Neural crest cell (in vitro differentiated cells): ENCODE measurements at places on chromosomes 7 and 10. TPM values are rescaled to one million over a fixed set of nuclear protein-coding genes. Genes with fewer than 3 reads are reported as not detected.
A peak's percentile ranks its signal among the peaks of the same experiment; 100 is the strongest.

The ARHGAP19 gene
- 30.3 and 32.1 TPM in 2 replicates for total RNA-seq

- no peak for DNase-seq
- no peak overlapping the region for H3K4me3 ChIP-seq
These were observed 19.2 kb downstream of the SEMA3D start for GRCh38 chr7:85167636-85168035.

- peaks cover 6% of the 10 kb centered on the region for H3K27me3 ChIP-seq
- no peak overlapping the region for H3K4me3 ChIP-seq
- no peak for DNase-seq
- no peak overlapping the region for H3K27ac ChIP-seq
These were observed 288.0 kb downstream of the GRID1 start for GRCh38 chr10:86078639-86079035.

GRCh38 chr10:93412801-93413200, 69.3 kb downstream of the MYOF start:
- DNase-seq: no peak
- H3K27me3 ChIP-seq: no peaks in the 10 kb centered on the region
- H3K27ac ChIP-seq: peak overlapping the region; percentile 44
- peaks cover 5% of the 10 kb centered on the region for H3K36me3 ChIP-seq
- peaks cover 23% of the 10 kb centered on the region for H3K4me1 ChIP-seq

DNA sequence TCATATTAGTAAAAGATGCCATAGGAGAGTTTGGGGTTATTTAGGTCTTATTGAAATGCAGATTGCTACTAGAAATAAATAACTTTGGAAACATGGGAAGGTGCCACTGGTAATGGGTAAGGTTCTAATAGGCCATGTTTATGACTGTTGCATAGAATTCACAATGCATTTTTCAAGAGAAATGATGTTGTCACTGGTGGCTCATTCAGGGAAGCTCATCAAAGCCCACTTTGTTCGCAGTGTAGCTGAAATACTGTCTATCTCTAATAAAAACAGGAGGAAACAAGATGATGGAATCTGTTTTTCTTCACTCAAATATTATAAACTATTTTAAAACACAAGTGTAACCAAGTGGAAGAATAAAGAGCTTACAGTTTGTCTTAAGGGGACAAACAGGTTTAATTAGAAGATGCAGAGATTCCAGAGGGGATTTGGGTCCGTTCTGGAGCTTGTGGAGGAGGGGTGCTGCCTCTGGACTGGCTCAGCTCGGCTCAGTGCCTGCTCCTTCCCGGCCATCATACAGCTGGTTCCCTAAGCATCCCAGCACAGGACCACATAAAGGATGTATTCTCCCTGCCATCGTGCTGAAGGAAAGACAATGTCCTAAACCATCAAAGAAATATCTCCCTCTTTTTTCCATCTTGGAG, 20.4 kb downstream of the OPALIN start:
- DNase-seq: no peak
- H3K4me3 ChIP-seq: no peak overlapping the region
- peaks cover 17% of the 10 kb centered on the region for H3K4me1 ChIP-seq
- peaks cover 3% of the 10 kb centered on the region for H3K27me3 ChIP-seq
- no peak overlapping the region for H3K27ac ChIP-seq

The VSTM2A gene
- total RNA-seq: 0.79 and 1.0 TPM in 2 replicates

The SRRM3 gene
- total RNA-seq: 4.6 and 4.9 TPM in 2 replicates

GRCh38 chr10:100194711-100195110, 8.9 kb upstream of the ERLIN1 start:
- peaks cover 22% of the 10 kb centered on the region for H3K36me3 ChIP-seq
- DNase-seq: no peak
- H3K4me1 ChIP-seq: no peaks in the 10 kb centered on the region
- no peak overlapping the region for H3K4me3 ChIP-seq

The MYH16 gene
- not detected in 2 replicates for total RNA-seq

DNA sequence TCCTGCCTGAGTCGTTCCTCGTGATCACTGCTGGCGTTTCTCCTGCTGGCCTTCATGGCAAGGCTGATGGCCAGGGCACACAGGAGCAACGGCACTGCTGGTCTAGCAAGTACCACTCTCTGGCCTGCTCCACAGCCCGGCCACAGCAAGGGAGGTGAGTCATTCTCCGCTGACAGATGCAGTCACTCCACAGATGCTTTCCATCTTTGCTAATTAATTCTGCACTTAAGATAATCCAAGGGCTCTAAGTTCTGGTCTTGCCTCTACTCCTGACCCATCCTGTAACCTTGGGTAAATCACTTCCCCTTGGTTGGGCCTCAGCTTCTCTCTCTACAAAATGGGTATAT, 244.4 kb downstream of the RPS24 start:
- no peak overlapping the region for H3K4me3 ChIP-seq
- no peak for DNase-seq
- H3K36me3 ChIP-seq: no peaks in the 10 kb centered on the region
- no peak overlapping the region for H3K27ac ChIP-seq
- H3K27me3 ChIP-seq: no peaks in the 10 kb centered on the region

DNA sequence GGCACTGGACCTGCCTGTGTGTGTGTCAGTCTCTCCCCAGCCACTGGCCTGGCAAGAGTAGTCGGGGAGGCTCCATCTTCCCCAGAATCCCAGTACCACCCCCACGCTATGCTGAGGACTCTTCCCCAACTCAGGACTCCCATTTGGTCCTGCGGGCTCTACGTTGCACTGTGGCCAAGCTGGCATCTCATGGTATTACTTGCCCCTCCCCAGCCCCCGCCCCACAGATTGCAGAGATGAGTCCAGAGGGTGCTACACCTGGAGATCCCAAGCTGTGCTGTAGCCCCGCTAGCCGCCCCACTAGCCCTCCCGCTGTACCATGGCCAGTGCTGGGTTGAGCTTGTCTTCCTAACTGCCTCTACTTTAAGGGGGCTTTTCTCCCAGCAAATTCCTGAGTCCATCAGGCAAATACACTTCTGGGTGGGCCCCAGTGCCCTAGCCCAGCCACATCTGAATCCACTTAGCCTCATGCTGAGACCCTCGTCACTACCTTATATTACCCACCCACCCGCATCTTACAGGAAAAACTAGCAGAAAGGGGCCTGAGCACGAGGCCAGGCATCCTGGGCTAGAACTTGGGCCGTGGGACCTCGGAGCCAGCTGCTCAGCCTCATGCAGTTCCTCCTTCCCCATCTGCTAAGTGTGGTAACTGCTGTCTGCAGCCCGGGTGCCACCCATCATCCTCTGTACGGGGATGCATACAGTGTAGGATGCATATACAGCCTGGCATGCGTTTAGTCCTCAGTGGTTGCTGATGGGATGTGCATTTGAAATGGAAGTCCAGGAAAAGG, 65.8 kb upstream of the CACUL1 start:
- H3K27ac ChIP-seq: no peak overlapping the region
- DNase-seq: no peak
- H3K27me3 ChIP-seq: peaks cover 2% of the 10 kb centered on the region
- H3K36me3 ChIP-seq: no peaks in the 10 kb centered on the region
- no peak overlapping the region for H3K4me3 ChIP-seq

DNA sequence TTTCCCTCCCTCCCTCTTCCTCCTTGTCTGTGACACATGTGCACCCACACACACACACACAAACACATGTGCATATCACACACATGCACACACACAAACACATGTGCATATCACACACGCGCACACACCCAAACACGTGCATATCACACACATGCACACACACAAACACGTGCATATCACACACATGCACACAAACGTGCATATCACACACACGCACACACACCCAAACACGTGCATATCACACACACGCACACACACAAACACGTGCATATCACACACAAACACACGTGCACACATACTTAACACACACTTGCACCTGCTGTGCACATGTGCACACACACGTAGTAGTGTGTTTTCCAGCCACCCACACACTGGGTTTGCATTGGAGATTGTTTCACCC, 29.4 kb upstream of the KNDC1 start:
- no peaks in the 10 kb centered on the region for H3K36me3 ChIP-seq
- no peak for DNase-seq
- no peaks in the 10 kb centered on the region for H3K4me1 ChIP-seq
- no peak overlapping the region for H3K4me3 ChIP-seq
- H3K27me3 ChIP-seq: peaks cover 13% of the 10 kb centered on the region

- H3K4me3 ChIP-seq: no peak overlapping the region
- no peak overlapping the region for H3K27ac ChIP-seq
- peaks cover 69% of the 10 kb centered on the region for H3K27me3 ChIP-seq
- no peaks in the 10 kb centered on the region for H3K36me3 ChIP-seq
These were observed 20.7 kb downstream of the PRSS2 start for GRCh38 chr7:142791502-142791901.
